Stimulated activated CD8-positive, alpha-beta memory T cell treated with anti-CD3 and anti-CD28 coated beads, Interleukin-7, amount 100 ng/mL, for 24 hours (primary cell): ENCODE measurements at places on chromosomes 13 and 19.
A peak's percentile ranks its signal among the peaks of the same experiment; 100 is the strongest.

DNA sequence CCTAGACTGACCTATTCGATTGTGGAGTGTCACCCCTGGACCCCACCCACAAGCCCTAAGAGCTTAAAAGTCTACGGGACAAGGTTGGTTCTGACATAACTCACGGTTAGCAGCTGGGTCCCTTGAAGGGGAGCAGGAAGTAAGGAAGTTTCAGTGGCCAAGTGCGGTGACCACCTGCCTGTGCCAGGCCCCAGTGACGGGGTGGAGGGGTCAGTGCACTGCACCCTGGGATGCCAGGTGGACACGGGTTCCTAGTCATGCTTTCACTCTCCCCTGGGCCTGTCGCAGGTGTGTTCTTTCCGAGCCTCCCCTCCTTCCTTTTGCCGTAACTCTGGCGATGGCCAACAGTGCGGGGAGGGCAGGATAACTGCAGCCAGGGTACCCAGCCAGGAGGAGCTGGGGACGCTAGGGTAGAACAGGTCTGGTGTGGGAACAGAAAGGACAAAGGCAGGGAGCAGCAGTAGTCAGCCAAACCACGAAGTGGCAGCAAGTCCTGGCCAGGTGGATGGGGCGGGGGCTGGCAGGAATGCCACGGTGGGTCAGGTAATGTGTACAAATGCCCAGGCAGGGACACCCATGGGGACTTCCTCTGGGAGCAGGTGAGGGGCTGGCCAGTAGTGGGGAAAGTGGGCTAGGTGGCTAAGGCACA, 58.3 kb downstream of the RGCC start:
- DNase-seq, result no peak

DNA sequence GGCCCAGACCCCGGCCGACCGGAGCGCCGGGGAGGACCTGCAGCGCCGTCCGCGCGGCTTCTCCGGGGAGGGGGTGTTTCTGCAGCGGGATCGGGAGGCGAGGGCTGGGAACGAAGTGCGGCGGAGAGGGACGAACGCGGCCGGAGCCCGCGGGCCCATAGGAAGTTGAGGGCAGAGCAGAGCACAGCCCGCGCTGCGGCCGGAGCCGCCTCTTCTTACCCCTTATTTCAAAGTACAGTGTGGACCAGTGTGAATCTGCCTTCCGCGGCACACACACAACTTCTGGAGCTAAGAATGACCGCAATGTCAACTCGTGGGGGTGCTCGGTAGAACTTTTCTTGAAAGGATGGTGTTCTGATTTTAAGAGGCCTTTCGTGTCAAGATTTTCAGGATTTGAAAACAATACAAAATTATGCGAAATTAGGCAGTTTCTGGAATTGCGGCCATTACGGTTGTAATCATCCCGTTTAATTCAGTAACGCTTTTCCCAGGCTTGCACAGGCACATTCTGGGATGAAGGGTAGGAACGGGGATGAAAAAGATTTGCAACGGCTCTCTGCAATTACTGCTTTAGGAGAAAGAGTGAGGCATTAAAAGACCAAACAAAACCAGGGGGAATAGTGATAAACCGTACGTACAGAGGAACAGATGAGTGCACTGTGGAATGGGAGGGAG, 821 bp downstream of the TDRD3 start:
- DNase-seq, result peak; percentile 6

DNA sequence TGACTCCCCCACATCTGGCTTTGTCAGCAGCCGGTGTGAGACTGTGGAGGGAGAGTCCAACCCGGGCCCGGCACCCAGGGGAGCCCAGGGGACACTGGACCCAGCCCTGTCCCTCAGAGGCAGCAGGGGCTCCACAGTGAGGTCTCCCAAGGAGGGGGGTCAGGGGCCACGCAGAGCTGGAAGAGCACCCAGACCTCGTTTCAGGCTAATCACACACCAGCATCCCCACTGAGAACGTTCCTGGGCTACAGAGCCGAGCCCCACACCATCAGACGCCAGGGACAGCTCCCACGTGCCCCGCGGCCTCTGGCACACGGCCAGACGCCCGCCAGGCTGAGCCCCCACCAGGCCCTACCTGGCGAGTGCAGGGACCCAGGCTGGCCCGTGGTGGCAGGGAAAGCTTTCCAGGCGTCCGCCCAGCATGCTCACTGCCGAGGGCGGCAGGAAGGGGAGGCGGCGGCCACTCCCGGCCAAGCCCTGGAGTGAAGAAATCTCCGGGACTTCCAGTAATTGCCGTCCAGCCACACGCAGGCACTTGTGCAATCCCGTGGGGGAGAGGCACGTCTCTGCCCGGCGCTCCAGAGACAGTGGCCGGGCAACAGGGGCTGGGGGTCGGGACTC, 19.2 kb downstream of the SBNO2 start:
- DNase-seq, result no peak

GRCh38 chr13:24681930-24682329, 1.7 kb downstream of the ATP12A start:
- DNase-seq, result no peak

GRCh38 chr13:82687884-82688283, 1194.4 kb downstream of the SLITRK1 start:
- no peak for DNase-seq

- DNase-seq, result no peak
Observed at GRCh38 chr19:13031917-13032623, 36.8 kb downstream of the NFIX start.

DNA sequence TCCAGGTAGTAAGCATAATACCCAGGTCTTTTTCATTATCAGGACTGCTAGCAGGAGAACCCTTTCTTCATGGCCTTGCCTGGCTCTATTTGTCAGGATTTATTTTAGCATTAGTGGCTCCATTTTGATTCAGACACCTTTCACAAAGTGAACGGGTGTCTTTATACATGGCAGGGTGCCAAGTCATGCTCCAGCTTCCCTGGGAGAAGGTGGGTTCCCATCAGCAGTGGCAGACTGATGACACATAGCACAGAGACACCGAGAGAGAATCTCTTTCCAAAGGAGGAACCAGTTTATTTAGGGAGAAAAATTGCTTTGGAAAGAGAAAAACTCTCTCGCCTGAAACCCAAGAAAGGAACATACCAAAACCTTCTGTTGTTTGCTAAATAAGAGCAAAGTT, 135.3 kb upstream of the TMTC4 start:
- DNase-seq, result no peak

DNA sequence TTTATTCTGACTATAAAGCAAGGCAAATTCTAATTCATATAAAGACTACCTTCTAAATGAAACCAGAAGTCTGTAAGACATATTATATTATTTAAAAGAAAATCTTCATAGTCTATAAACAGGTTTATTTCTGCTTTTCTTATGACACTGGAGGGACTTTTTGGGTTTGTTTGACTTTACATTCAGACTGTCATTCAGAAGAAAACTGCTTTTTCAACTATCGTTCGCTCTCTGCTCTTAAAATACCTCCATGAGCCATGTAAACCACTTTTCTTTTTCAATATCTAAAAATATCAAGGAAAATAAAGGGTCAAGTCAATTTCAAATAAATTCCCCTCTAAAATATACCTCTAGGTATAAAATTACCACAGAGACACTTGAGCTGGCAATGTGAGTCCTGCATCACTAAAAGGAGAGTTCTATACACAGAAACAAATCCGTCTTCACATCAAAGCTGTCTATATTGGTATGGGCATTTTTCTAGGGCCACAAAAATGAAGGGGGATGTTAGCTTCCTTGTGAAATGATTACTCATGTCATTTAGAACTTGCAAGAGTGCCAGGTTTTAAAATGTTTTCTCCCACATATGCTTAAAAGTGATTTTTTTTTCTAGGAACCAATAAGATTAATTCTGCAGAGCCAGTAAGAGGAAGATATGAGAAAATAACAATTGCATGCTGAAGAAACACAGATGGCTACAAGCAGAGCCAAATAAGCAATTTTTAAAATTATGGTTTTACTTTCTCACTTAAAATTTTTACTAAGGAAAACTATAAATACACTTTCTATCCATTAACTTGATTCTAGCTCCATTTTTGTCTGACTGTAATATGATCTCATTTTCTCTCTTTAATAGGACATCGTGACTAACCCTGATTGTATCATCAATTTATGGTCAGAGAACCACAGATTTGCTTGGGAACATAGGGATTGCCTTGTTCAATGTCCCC, 181.8 kb downstream of the TBC1D4 start:
- no peak for DNase-seq

DNA sequence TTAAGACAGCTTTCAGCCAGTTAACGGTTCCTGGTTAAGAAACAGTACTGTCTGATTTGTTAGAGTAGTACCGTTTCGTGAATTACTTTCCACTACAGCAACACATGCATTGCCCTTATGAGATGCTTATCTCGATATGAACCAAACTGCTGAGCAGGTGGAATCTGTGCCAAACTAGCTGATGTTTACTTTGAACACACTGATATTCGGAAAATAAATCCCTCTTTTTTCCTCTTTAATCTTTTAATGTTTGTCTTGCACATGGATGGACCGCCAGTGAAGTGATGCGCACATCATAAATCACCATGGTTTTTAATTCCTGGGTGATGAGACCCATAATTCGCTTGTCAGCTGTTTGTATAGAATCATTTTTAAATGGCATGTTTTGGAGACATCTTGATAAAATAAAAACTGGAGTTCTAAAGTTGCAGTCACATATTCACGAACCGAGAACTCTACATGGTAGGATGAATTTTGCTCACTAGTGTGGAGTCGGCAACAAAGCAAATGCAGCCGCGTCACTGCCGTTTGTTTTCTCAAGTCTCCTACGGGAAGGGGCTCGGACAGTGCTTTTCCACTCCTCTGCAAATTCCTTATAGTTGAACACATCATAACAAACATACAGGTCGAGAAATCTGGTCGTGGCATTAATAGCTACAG, 1.1 kb downstream of the GJA3 start:
- no peak for DNase-seq

DNA sequence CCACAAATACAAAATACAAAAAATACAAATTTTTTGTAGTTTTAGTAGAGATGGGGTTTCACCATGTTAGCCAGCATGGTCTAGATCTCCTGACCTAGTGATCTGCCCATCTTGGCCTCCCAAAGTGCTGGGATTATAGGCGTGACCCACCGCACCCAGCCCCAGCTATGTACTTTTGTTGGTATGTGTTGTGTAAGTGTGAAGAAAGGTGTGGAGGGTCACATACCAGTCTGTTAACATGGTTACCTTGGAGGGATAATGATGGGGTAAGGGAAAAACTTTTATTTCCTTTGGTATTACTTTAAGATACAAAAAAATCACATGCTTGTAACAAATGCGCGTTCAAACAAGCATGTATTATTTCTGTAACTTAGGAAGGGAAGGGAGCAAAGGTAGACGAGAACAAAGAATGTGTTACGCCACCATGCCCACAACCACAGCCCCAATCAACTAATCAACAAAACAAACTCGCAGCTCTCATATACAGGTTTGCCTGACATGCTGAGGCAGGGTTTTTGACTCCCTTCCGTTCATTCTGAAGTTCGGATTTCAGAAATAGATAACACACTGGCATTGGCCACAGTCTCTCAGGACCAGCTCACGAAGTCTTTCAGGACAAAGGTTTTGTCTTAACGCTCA, 13.5 kb upstream of the VWA8 start:
- DNase-seq, result no peak

- DNase-seq, result no peak
Observed at GRCh38 chr19:50300814-50301606, 28.2 kb downstream of the KCNC3 start.

- DNase-seq, result no peak
Observed at GRCh38 chr13:41502673-41503072, 45.3 kb downstream of the RGCC start.

GRCh38 chr13:61770681-61771080, 355.0 kb upstream of the PCDH20 start:
- no peak for DNase-seq

- no peak for DNase-seq
Observed at GRCh38 chr13:51032831-51033230, 78.2 kb downstream of the C13orf42 start.

- DNase-seq, result no peak
Observed at GRCh38 chr19:14677464-14677863, 2.8 kb upstream of the ADGRE3 start.

DNA sequence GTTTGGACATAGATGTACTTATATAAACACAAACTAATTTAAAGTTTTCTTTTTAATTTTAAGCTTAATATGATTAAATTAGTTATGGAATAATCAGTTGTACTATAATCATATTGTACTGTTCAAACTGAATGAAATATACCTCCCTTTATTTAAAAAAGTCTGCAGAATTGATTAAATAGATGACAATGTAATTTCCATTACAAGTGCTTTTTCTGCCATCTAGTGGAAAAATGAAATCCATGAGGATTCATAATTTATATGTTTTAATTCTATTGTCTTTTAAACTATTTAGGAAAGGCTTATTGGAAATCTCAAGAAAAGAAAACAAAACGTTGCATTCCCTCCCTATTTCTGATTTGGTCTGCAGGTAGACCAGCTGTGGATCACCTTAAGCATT, 30.9 kb downstream of the MZT1 start:
- no peak for DNase-seq

GRCh38 chr13:47705185-47705584, 295.9 kb downstream of the SUCLA2 start:
- DNase-seq, result no peak
